CD4-positive, alpha-beta T cell treated with Interleukin-1 beta for 1 hour (primary cell): ENCODE measurements at places on chromosomes 5 and 9.

DNA sequence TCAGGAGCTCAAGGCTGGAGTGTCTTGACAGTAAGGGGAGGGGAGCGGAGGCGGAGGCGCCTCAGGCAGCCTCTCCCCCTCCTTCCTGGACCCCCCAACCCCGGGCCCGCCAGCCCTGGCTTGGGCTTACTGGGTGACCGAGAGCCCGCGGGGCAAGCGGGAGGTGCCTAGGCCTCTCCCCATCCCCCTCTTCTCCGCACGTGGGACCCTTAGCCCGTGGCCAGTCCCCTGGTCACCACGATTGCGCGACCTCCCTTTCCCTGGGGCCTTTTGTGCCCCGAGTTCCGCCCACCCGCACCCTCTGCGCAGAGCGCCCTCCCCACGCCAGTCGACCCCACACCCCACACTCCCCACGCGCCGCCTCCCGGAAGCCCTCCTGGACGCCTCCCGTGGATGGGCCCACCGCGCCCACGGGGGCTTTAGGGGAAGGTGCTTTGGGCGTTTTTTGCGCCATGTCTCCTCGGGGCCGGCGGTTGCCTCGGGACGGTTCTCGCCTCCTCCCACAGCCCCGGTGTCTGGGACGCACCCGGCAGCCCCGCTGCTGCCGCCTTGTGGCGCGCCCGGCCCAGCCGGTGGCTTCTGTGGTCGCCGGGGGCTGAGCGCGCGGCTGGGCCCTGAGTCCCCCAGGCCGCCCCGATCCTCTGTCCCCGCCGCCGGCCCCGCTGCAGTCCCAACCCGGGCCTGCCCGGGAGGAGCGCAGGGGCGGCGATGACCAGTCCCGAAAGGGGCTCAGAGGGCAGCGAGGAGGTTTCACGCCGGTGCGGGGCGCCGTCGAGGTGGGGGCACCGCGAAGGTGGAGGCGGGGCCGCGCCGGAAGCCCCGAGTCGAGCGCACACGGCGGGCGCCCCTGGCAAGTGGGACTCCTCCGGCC, 3.2 kb downstream of the TOR4A start:
- DNase-seq: peak; percentile 27

DNA sequence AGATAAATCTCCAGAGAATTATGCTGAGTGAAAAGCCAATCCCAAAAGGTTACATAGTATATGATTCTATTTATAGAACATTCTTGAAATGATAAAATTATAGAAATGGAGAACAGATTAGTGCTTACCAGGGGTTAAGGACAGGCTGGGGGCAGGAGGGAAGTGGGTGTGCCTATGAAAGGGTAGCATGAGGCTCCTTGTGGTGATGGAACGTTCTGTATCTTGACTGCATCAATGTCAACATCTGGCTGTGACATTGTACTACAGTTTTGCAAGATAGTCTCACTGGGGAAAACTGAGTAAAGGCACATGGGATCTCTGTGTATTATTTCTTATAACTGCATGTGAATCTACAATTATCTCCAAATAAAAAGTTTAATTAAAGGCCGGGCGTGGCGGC, 22.3 kb downstream of the ORM2 start:
- DNase-seq: no peak

DNA sequence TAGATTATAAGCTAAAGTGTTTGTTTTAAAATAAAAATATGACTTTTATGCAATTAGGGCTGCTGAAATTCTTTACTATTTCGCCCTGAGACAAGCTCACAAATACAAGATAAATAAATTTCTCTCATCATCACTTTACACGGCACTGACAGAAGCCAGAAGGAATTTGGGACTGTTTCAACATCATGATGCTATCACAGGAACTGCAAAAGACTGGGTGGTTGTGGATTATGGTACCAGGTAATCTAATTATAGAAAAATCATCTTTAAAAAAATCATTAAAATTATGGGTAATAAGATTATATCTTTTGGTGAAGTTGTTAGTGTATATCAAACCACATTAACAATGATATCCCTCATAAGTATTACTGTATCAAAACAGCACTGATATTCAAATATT, 95.0 kb downstream of the MAN2A1 start:
- no peak for DNase-seq

DNA sequence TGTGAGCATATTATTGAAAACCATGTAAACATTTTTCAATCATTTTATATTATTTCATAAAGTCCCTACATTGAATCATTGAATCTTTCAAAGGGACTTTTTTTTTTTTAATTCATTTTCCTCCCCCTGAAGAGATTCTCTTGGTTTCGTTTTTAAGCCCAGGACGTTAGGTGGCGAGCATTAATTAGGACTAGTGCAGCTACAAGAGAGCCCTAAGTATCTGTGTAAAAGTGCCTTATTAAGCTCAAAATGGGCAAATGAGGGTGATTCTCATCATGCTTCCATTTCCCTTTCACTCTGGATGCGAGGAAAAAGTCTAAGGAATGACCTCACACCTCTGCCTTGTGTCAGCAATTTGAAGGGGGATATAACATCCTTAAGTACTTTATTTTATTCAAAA, 517.9 kb upstream of the ITGA1 start:
- no peak for DNase-seq

GRCh38 chr9:81097131-81097847, 592.1 kb downstream of the TLE1 start:
- no peak for DNase-seq

- no peak for DNase-seq
Measured at GRCh38 chr9:77750981-77751340, 102.8 kb upstream of the GNA14 start.

DNA sequence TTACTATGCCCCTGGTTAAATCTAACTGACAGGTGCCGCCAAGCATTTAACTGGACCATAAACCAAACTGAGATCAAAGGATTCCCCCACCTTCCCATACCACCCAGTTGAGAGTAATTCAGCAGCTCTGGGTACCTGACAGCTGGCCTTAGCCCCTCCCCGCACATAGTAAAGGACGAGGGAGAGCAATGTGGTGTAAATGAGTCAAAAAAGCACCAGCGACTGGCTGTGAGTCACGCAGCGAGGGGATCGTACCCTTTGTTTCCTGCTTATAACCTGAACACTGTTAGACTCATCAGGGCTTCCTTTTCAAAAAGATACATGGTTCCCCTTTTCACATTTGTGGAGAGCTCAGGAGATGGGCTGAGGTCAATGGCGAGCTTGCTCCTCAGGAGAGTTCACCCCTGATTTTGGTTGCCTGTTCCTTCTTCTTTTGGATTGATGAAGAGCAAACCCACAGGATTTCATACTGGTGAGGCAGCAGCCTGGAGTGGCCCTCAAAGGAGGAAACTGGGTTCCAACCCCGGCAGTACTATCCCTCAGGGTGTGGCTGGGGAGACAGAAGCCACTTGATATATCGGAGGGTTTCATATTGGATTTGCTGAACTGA, 71.5 kb downstream of the ANKRD33B start:
- peak; percentile 77 for DNase-seq

- no peak for DNase-seq
Measured at GRCh38 chr9:27094640-27095298, 14.3 kb upstream of the TEK start.

DNA sequence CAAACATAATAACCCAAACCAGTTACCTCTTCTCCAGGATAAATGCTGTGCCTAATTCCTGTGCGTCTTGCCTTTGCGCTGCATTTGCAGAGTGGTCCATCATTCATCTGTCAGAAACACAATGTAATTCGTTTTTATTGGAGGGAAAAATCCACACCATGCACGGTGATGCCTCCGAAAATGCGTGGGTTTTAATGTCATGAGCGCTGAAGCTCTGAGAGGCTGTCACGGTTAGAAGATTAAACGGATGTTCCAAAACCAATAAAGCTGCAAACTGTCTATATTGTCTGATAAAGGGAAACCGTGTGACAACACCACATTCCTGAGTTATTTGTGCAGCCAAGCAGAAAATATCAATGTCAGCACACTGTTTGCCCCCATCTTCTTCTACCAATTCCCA, 27.4 kb downstream of the DROSHA start:
- no peak for DNase-seq
